ENCODE measurements at places on chromosomes 7 and 10.

GRCh38 chr7:25615593-25615992, 387.3 kb upstream of the NPVF start:
- DNase-seq: no peak

- no peak for DNase-seq
These were observed 297.5 kb downstream of the HTR7 start for GRCh38 chr10:90560331-90560730.

DNA sequence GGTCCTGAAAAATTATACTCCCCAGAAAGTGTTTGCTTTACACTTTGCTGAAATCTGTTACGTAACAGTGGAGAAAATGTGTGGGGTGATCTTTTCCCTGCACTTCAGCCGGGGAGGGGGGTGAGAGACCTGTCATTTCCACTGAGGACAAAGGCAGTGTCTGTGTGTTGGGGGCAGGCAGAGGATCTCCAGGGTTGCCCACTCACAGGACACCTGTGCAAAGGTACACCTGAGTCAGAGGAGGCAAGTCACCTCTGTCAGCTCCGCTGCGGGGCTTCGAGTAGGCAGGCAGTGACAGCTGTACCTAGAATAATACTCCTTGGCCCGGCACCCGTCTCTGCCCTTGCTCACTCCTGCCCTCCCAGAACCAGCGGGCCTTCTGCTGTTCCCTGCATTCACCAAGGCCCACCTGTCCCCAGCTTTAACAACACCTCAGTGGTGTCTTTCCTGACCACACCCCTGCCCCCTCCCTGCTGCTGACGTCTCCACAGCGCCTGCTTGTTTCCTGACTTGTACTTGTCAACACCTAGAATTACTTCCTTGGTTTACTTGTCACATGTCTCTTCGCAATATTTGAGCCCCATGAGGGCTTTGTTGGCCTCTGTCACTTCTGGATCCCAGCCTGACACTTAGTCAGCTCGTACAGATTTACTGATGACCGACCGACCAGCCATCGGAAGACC, 159.2 kb downstream of the NEURL1 start:
- DNase-seq: no peak

DNA sequence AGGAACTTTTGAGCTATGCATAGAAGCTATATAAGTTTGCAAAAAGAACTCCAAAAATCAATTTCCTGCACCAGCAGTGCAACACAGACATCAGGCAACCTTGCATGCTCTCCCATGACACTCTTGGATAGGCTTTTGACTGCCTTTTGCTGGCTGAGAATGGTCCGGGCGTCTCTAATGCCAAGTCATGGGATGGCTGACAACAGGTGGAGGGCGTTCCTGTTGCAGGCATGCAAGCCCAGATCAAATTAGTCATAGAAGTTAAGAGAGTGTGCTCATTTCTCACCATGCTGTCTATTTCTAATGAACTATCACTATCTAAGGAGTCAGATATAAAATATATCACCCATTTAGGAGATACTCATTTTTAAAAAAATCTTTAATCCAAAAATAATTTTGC, 8.4 kb downstream of the PLCE1 start:
- DNase-seq: no peak

DNA sequence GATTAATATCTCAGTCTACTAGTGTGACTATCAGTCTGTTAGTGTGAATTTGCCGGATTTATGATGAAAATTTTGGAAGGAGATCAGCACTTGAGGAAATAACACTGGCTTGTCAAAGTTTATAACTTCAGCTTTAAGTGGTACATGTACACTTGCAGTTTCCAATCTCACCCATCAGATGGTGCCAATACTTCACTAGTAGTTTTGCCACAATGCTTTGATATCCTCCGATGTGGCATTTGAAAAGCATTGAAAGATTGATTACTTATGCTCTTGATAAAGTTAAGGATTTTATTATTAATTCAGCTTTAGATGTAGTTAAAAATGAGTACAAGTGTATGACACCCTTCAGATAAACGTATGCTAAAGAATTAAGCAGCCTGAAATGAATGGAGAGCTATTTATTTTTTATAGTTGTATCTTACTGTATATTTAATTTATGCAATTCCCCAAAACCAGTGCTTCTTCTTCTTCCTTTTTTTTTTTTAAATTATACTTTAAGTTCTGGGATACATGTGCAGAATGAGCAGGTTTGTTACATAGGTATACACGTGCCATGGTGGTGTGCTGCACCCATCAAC, 98.2 kb downstream of the ANLN start:
- DNase-seq: no peak

DNA sequence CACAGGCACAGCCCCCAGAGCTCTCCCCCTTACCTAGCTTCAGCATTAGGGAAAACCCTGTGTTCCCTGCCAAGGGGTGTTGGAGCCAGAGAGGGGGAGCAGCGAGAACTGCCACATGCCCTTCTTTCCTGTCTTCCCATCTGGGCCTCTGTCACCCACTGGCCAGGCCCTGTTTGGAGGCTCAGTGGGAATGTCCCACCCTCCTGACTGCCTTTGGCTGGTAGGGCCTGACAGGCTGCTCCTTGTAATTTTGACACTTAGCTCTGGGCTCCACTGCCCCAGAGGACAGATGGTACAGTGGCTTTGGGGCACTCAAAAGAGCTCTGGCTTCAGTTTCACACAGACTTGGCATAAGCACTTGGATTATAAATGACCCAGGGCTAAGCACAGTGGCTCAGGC, 50.6 kb downstream of the GRID2IP start:
- no peak for DNase-seq

- no peak for DNase-seq
These were observed 18.8 kb upstream of the ZNF467 start for GRCh38 chr7:149792220-149792595.

Measured in GOT3 (cell line).